ENCODE measurements at places on chromosomes 6 and 20.
A peak's percentile ranks its signal among the peaks of the same experiment; 100 is the strongest.

- DNase-seq, result no peak
Observed at GRCh38 chr6:141580131-141580530, 552.6 kb upstream of the GJE1 start.

DNA sequence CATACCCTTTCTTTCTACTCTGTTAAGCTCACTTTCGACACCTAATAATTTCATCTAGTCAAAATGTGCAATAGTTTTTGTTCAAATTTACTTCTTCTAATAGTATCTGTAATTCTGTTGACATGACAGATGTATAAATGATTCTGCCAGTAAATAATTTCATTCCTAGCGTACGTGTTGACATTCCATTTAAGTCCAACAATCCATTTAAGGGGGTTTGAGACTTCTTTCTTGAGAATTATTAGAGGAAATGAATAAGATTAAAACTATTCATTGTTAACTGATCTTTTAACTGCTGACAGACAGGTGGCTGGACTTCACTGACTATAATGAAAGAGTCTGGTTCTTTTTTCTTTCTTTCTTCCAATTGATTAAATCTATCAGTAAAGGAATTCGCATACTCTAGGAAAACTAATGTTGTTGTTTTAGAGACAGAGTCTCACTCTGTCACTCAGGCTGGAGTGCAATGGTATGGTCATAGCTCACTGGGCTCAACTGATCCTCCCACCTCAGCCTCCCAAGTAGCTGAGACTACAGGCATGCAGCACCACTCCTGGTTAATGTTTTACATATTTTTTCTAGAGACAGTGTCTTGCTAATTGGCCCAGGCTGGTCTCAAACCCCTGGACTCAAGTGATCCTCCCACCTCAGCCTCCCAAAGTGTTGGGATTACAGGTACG is 55.9 kb downstream of the MAP3K5 start:
- DNase-seq, result no peak

- DNase-seq, result no peak
Observed at GRCh38 chr20:38165089-38165965, at the start of gene TGM2. Gene TGM2, minus strand, starts transcription at chr20:38165270. Its CDS starts 72 bp downstream, at chr20:38165198.

DNA sequence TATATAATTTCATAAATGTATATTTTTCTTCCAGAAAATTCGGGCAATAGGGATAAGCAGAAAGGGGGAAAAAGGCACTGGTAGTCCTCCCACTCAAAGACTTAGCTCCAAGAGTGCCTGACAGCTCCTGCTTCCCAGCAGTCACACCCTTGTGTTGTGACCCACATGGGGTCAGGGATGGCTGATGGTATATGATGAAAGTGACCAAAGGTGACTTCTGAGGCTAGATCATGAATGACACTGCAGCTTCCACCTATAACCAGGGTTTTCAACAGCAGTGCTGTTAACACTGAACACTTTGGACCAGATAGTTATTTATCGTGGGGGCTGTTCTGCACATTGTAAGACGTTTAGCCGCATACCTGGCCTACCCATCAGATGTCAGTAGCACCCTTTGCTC is 22.3 kb downstream of the FAM50B start:
- DNase-seq, result no peak

GRCh38 chr6:52994839-52995088 is 320 bp downstream of the GSTA4 start:
- no peak for DNase-seq

GRCh38 chr6:138421608-138422007 is 17.6 kb downstream of the HEBP2 start:
- DNase-seq, result no peak

DNA sequence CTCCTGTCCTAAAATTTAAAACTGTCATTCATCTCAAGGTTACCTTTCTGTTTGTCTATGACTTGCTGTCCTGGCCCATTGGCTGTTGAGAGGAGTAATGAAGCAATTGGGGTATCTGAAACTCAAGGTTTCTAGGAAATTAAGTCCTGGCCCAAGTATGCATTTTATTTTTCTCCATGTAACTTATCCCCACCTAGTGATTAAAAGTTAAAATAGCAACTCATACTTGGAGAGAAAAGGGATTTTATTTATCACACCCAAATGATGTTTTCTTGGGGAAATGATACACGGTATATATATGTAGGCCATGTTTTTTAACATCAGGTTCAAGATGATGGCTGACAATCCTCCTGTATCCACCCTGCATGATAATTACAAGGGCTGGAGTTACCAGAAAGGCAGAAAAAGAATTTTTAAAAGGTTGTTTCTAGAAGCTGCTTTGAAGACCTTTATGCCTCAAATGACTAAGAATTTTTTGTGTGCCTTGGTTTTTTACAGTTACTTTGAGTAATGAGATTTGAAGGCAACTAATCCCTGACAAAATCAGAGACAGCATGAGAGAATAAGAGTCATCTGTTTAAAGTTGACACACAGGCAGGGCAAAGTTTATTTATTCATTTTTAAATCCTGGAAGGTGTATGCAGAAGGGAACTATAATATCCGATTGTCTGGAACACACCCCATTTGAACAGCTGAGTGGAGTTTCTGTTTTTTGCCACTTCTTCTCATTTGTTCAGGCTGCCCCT is 28.9 kb upstream of the C6orf58 start:
- no peak for DNase-seq

DNA sequence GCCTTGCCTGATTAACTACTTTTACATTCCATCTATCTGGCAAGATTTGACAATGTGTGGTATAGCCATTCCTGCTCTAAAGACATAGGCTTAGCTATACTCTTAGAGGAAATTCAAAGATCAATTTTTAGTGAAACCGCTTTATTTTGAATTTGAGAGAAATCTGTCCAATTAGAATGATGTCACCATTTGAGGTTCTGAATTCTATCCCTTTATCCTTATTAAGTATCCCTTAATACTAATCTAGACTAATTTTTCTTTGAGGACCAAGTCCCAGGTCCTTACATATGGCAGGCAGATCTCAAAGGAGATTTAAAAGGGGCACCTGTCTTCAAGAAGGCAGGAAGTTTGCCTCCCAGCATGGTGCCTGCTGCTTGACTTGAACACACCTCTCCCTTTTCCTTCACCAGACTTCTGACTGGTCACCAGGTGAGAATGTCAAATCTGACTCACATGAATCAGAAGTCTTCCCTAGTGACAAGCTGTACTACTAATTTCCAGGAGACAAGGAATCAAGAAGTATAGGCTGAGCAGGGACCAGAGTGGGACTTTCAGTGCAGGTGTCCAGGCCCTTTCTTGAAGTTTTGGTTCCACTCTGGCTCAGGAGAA is 15.0 kb upstream of the MRAP2 start:
- DNase-seq, result no peak

- no peak for DNase-seq
Observed at GRCh38 chr6:10259671-10260070, 155.2 kb downstream of the TFAP2A start.

GRCh38 chr6:150999576-150999975 is 134.1 kb downstream of the MTHFD1L start:
- DNase-seq, result no peak

- DNase-seq, result no peak
Observed at GRCh38 chr6:8149350-8149749, 47.0 kb upstream of the EEF1E1 start.

GRCh38 chr6:143127941-143128680 is 67.4 kb downstream of the AIG1 start:
- no peak for DNase-seq

- DNase-seq, result no peak
Observed at GRCh38 chr6:113829696-113830045, 27.5 kb upstream of the MARCKS start.

- no peak for DNase-seq
Observed at GRCh38 chr20:64011366-64011779, 24.6 kb upstream of the C20orf204 start.

DNA sequence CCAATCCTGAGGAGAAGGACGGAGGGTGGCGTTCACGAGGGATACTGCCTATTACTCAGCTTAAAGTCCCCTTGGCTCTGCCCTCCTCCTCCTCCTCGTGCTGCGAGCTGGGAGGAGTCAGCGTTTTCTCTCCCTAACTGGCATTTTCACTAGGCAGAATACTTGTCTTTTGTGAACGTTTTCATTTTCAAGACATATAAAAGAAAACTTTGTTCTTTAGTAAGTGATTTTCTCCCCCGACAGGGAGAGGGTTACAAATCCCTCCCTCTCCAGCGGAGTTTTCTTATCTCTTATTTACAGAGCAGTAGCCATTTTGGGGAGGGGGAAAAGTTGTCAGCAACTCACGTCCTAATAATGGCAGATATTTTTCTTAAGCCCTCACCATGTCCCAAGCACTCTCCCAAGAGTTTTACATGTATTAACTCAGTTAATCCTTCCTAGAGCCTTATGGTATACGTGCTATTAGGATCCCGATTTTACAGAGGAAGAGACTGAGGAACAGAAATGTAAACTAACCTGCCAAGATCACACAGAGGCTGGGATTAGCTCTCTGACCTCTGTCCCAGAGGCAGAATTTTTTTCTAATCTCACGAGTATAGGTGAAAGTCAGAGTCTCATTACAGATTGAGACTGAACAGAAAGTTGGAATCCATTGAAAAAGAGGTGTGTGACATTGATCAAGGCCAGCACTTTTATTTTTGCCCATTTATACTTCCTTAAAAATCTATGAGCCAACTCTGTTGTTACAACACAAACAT is 30.0 kb upstream of the ZNF217 start:
- DNase-seq, result peak; percentile 68

- no peak for DNase-seq
Observed at GRCh38 chr6:53593001-53593488, 48.1 kb upstream of the GCLC start.

GRCh38 chr6:150482883-150483409 is 114.1 kb downstream of the IYD start:
- no peak for DNase-seq

- DNase-seq, result no peak
Observed at GRCh38 chr20:13425381-13426135, 204.5 kb downstream of the ISM1 start.

GRCh38 chr6:167750956-167751358 is 75.8 kb upstream of the AFDN start:
- DNase-seq, result peak; percentile 71

DNA sequence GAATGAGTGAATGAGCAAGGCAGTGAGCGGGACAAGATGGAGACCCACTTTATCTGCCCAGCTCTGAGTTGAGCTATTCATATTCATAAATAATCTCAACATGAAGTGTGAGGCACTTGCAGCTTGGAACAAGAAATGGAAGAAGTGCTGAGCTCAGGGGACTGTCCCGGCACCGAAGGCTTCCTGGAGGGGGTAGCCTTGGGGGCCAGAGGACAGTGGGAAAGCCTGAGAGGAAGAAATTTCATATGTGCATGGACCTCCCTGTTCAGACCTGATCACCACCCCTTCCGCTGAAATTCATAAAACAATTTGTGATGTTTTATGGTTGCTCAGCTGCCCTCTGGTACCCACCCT is 103.2 kb downstream of the TOX2 start:
- no peak for DNase-seq

- no peak for DNase-seq
Observed at GRCh38 chr6:50442531-50443040, 270.7 kb upstream of the TFAP2D start.

DNA sequence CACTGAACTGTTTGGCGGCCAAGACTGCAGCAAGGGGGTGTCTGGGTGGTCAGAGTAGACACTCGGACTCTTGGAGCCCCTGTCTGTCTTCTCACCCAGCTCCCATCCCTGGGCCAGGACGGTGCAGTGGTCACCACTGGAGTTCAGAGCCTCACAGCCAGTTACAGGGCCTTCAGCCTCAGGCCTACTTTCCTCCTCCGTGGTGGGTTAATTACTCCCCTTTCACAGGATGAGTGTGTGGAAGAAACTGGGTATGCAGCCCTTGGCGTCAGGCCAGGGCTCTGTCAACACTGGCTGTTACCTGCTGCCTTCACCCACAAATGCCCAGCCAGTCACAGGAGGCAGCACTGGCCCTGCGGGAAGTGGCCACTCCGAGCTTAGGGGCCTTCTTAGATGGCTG is 1.8 kb upstream of the YTHDF1 start:
- DNase-seq, result no peak

- DNase-seq, result no peak
Observed at GRCh38 chr20:57251344-57251743, 15.1 kb downstream of the BMP7 start.

DNA sequence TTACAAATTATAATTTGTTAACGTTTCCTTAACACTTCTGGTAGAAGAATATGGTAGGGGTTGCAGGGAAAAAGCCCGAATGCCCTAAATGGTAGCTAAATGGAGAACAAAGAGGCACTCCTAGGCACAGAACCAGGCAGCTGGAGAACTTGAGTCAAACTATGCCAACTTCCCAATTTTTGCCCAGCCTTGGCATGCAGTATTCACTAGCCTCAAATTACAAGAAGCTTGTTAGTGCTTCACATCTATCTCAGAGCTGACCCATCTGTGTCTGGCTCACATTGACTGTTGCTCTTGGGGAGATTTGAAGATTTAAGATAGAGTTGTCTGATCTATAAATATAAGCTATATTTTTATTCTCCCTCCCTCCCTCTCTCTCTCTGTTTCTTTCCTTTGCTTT is 19.4 kb upstream of the LRFN2 start:
- no peak for DNase-seq

DNA sequence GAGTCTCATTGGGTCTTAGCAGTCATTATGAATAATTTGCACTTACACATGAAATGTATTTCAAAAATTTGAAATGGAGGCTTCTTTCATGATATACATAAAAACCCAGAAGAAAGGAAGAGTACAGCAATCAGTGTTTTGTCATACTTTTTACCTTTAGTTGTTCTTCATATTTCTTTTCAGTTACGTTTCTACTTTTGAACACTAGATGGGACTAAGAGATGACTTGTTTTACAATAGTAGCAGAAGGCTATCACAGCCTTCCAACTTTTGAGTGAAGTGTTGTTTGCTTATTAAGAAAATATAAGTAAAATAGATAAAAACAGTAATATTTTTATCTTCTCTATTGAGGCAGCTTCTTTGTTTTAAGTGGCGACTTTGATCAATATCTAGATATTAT is 58.1 kb downstream of the L3MBTL3 start:
- no peak for DNase-seq

GRCh38 chr20:50395251-50395729 is 114.9 kb upstream of the PTPN1 start:
- no peak for DNase-seq

DNA sequence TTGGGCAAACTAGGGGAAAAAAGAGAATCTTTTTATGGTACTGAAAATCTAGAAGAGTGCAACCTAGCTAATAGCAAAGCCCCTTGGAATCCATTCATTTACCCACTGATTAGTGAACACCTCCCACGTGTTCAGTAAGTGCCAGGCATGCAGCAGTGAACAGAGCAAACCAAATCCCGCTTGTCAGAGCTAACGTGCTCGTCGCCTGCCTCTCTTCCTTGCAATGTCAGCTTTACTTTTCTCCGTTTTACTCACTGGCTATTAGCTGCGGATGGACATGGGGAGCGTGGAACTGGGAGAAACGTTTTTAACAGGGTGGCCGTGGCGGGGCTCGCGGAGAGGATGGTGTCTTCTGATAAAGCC is 120.4 kb downstream of the SYNDIG1 start:
- no peak for DNase-seq

DNA sequence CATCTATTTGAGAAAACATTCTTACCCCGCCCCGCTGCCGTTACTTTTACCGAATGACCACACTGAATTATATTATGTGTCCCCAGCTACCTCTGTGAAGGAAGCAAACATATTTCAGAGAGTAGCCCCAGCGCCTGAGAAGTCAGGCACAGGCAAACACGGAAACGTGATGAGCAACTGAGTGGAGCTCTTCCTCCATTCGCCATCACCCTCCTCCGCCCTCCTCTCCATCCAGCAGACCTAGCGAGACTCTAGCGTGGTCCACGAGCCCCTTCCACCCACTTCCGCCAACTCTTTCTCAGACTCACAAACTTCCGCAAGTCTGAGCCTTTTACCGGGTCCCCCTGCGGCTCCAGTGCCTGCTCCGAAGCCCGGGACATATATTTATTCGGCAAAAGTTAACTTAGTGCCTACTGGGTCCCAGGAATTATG is 582 bp downstream of the SNRPB start:
- DNase-seq, result no peak
